ENCODE measurements at places on chromosomes 16 and 17.

- DNase-seq = no peak
These were observed 24.8 kb downstream of the KPNA2 start for GRCh38 chr17:68060336-68060735.

- DNase-seq = no peak
These were observed 31.0 kb downstream of the SCNN1B start for GRCh38 chr16:23333034-23333579.

- no peak for DNase-seq
These were observed 9.3 kb downstream of the NOD2 start for GRCh38 chr16:50702725-50703124.

GRCh38 chr17:81396722-81397313 is 1.6 kb downstream of the BAHCC1 start:
- peak; percentile 18 for DNase-seq

DNA sequence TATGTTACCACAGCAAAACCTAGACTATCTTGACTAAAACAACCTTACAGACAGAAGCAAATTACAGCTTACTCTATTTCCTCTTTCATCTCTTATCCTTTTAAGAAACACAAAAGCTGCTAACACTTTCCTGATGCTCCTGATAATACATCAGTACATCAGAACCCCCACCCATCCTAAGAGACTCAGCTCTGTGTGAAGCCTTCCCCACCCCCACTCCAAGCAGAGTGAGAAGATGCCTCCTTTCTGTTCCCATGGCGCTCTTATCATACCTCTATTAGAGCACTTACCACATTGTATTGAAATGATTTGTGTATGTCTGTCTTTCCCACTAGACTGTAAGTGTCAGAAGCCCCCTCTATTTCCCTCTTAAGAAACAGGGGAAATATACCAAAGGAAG is 42.4 kb upstream of the HS3ST2 start:
- DNase-seq = no peak

GRCh38 chr17:60743799-60744198 is 66.1 kb downstream of the BCAS3 start:
- no peak for DNase-seq

DNA sequence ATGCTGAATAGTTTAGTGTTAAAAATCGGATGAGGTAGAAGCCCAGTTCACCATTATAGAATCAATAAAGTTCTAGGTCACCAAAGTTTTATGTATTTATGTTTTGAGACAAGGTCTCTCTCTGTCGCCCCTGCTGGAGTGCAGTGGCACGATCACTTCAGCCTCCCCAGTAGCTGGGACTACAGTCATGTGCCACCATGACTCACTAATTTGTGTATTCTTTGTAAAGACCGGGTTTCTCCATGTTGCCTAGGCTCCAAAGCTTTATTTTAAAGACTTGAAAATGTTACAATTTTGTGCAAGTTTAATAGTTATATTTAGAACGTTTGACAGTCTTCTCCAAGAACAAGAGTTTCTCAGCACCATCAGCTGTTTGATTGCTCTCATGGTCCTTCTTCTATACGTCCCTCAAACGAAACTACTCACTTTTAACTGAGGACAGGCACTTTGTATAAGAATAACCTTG is 32.1 kb downstream of the NDE1 start:
- DNase-seq = peak; percentile 61

DNA sequence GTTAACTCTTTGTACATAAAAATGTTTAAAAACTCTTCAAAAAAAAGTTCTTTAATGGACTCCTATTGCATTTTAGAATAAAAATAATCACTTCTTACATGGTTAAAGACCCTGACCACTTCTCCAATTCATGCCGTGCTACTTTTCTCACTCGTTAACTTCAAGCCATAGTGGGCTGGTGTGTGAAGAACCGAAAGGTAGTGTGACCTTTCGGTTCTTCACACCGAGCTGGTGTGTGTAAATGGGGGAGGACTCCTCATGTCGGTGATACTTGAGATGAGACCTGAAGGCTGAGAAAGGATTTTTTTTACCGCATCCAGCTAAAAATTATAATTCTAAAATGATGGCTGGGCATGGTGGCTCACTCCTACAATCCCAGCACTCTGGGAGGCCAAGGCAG is 22.1 kb downstream of the RFFL start:
- no peak for DNase-seq

DNA sequence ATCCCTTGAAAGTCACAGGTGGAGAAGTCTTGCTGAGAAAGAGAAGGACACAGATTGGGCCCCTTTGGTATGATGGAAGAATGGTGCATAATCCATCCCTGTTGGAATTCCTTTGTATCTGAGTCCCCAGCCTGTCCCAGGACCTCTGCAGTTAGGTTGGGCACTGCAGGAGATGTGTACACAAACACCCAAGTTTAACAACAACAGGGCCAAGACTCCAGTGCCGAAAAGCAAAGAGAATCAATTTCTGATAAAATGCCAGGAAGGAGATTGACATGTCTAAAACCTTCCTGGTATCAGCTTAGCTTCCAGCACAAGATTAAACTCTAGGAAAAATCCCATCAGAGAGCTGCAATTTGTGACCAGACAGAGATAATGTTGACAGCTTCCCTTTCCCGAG is 32.9 kb downstream of the KATNIP start:
- no peak for DNase-seq

DNA sequence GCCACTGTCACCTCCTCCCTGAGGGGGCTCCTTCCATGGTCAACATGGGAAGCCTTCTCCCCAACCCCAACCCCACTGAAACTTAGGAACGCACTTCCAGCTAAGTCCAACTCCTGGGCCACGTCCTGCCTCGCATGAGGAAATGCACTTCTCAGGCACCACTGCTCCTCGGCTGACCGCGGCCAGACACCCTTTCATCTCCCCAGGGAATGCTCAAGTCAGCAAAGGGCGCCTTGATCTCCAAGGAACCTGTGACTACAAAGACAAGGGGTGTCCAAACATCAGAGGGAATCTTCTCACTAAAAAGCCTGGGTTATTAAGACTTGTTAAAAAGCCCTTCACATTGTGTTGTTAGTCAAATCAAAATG is 124.9 kb upstream of the HSBP1 start:
- DNase-seq = no peak

- no peak for DNase-seq
These were observed 10.5 kb downstream of the EMC8 start for GRCh38 chr16:85788819-85789218.

GRCh38 chr17:32520737-32521404 is 34.1 kb downstream of the CDK5R1 start:
- DNase-seq = no peak

DNA sequence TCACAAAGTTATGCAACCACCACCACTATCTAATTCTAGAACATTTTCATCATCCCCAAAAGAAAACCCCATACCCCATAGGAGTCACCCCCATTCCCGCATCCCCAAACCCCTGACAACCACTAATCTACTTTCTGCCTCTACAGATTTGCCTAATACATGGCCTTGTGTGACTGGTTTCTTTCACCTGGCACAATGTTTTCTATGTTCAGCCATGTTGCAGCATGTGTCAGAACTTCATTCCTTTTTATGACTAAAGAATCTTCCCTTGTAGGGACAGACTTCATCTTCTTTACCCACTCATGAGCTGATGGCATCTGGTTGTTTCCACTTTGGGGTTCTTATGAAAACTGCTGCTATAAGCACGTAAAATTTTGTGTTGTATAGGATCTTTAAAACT is 34.6 kb downstream of the CYTH1 start:
- DNase-seq = no peak

- no peak for DNase-seq
These were observed 30.2 kb downstream of the SPHK1 start for GRCh38 chr17:76414334-76415295.

DNA sequence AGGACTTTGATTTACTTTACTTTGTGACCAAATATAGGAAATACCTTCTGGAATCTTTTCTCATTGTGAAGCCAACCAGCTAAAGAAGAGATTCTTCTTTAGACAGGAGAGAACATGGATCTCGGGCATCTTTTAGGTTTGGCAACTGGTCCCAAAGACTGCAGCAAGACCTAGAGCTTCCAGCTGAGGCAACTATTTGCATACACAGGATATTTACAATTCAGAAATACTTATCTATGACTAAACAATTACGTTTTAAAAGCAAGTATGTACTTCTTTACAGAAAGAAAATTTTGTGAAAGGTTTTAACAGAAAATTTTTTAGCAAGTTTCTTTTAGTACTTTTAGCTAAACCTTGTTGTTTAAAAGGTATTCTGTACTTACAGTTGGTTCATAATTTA is 106.5 kb downstream of the MAP2K4 start:
- no peak for DNase-seq

- DNase-seq = no peak
These were observed 216.7 kb downstream of the PRKCA start for GRCh38 chr17:66519154-66519553.

DNA sequence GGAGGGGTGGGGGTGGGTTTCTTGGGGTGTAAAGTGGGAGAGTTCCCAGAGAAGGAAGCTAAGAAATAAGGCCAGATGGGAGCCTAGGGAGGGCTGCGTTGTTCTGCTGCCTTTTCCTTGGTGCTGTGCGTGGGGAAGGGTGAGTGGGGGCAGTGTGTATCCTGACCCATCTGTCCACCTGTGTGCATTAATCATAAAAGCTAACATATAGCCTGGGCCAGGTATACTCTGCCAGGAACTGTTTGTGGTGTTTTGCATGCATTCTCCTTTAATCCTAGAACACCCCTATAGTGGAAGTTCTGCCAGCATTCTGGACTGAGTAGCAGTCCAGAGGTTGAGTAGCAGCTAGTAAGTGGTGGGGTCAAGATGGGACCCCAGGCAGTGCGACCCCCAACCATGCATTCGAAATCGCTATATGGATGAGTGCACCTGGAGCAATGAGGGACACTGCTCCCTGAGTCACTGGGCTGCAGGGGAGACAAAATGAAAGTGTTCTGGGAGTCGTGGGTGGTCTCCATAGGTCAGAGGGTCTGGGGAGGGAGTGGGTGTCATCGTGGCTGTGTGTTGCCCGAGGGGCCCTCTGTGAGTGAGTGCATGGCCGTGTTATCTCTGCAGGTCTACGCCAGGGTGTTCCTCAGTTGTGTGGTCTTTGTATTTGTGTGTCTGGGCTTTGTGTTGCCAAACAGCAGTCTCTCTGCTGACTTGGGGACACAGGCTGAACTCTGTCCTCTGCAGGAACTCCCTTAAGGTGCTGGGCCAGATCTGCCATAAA is 1.3 kb downstream of the ERBB2 start:
- no peak for DNase-seq

GRCh38 chr16:10791048-10791447 is 27.5 kb downstream of the TVP23A start:
- DNase-seq = no peak

- no peak for DNase-seq
These were observed 219.1 kb upstream of the IRX3 start for GRCh38 chr16:54505549-54506213.

DNA sequence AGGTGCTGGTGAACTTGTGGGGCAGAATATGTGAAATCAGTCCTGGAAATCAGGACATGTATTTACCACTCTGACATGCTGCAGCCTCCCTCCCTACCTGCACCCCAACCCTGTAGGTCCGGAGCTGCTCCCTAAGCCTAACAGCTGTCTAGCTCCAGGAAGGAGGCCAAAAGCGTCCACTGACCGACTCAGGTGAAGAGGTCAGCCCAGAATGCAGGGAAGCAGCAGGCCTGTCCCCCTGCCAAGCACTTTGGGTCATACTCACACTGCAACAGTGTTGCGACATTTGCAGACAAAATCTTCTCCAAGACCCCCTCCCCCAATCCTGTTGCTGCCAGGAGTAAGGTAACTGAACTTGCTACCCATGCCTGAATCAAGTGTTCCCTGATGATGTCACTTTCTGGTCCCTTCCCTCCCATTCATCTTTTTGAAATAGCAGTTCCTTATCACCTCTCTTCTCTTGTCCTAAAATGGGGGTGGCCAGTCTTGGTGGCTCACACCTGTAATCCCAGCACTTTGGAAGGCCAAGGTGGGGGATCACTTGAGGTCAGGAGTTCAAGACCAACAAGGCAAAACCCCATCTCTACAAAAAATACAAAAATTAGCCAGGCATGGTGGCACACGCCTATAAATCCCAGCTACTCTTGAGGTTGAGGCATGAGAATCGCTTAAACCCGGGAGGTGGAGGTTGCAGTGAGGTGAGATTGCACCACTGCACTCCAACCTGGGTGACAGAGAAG is 1.3 kb upstream of the ACLY start:
- no peak for DNase-seq

- no peak for DNase-seq
These were observed 44.6 kb upstream of the MAP3K14 start for GRCh38 chr17:45361451-45361850.

GRCh38 chr17:47162013-47162622 is 27.0 kb downstream of the CDC27 start:
- no peak for DNase-seq

- DNase-seq = no peak
These were observed 327.8 kb upstream of the MAF start for GRCh38 chr16:79928142-79928873.

GRCh38 chr17:17769869-17770631 is 66.7 kb downstream of the SREBF1 start:
- no peak for DNase-seq

DNA sequence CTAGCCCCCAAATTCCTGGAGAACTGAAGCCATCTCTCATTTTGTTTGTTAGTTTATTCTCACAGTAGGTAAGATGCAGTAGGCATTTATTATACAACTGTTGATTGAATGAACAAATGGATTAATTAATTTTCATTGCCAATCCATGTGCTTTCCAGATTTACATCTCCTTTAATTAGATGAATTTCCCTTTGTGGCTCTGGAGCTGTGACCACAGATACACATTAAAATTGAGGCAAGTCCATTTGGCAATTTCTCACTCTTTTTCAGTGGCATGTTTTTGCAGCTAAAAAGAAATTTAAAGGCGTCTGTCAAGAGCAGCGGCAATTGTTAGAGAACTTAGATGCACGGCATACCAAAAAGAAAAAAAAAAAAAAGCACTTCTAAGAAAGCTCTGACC is 635.4 kb upstream of the SOX9 start:
- no peak for DNase-seq

Data from stimulated activated CD4-positive, alpha-beta T cell treated with anti-CD3 and anti-CD28 coated beads, Interleukin-1b, Interleukin-23, amount 100 ng/mL, for 48 hours (primary cell).